Breast epithelium (tissue), 4 donors: ENCODE measurements at places on chromosomes 3 and 15.

- DNase-seq, result no peak
- no peaks in the 10 kb centered on the region for H3K36me3 ChIP-seq
- H3K4me3 ChIP-seq, result no peak overlapping the region
Observed at GRCh38 chr3:161838021-161838420, 341.4 kb downstream of the OTOL1 start.

DNA sequence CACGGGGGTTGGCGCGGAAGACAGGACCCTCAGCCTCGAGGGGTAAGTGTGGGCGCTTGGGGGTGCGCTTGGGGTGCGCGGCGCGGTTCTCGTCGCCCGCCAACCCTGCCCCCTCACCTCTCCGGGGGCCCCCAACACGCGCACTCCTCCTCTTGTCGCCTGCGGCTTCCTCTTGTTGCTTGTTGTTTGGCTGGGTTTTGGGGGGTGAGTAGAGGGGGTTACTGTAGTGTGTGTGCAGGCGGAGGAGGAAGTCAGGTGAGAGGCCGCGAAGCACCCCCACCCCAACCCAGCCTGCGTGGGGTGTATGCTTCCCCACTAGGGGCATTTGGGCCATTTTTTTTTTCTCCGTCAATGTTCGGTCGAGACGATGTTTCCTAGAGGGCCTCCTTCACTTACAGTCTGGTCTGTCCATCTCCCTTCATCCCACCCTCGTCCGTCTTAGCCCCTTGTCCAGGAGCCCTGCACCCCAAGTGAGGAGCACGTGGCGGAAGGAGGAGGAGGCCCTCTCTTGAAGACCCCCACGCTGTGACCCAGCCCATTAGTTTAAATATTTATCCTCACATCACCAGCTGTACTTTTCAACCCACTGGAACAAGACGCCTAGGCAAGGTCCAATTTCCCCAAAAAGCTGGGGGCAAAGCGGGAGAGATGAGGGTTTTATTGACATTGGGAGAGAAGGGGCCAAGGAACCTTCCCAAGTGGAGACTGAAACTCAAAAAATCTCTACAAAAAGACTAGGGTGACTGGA is 20.4 kb upstream of the SATB1 start:
- H3K27ac ChIP-seq, result no peak overlapping the region
- H3K27me3 ChIP-seq, result peaks cover 24% of the 10 kb centered on the region
- H3K36me3 ChIP-seq, result no peaks in the 10 kb centered on the region
- no peak for DNase-seq
- peak overlapping the region; percentile 40 for H3K4me3 ChIP-seq

DNA sequence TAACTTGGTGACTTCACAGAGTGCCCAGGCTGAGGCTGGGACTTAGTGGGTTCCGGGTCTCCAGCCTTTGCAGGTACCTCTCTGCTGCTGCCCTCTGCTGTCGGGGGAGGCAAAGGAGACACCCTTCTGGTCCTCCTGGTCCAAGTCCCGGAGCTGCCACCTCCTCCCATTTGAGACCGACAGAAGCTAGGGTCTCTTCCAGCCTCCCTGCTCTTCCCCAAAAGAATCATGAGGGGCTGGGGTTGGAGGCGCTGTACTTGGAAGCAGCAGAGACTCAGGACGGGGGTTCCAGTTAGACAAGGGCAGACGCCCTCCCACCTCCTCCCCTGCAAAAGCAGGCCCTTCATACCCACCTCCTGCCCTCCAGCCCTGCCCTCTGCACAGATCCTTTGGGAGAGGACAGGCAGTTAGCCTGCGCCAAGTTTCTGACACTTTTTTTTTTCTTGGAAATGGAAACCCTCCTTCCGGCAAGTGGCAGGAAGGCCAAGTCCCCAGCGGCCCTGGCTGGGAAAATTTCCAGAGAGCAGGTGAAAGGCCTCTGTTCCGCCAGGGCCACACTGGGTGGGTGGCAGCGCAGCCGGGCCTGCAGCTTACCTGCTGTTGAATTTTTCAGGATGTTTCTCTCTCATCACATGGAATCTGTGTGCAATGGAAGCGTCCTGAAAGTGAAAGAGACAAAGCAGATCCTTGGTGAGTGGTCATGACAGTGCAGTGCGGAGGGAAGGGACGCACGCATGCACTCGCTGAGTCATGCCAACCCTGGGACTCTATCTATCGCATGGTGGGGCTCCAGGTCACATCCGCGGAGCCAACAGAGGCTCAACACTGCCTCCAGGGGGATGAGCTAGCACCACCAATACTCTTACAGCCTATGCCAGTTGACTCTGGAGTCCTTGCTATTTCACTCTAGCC is 119.9 kb downstream of the DGKG start:
- no peaks in the 10 kb centered on the region for H3K36me3 ChIP-seq
- peak; percentile 61 for DNase-seq
- peak overlapping the region; percentile 19 for H3K4me3 ChIP-seq
- peak overlapping the region; percentile 31 for H3K27ac ChIP-seq

DNA sequence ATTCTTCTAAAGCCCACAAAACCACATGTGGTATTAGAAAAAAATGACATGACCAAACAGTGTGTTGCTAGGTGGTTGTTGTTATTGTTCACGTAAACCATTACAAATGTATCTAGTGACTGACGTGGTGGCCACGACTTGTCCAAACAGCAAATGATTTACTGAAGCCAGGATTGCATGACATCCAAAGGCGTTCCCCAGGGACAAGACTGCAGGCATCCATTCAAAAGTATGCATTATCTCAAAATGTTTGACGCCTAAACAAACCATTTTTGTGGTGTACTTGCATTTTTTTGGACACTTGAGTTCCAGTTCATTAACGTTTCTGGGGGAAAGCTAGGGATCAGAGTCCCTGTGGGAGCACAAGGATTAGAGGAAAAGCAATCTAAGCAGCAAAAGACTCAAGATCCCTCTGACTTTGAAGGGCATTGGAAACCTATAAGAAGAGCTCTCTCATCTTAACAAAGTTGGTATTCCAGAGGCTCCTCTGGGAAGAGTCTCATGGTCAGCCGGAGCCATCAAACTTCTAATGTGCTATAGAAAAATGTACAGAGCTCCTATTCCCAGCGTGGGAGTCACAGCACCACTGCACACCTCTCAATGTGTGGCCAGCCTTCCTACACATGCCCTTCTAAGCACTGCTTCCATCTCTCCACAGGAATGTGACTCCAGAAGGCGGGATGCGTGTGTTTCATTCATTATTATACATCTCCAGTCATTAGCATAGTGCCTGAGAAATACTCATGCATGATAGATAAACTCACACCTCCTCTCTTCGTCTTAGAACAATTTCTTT is 62.9 kb downstream of the FBN1 start:
- no peak overlapping the region for H3K4me3 ChIP-seq
- no peaks in the 10 kb centered on the region for H3K27me3 ChIP-seq
- no peaks in the 10 kb centered on the region for H3K36me3 ChIP-seq

DNA sequence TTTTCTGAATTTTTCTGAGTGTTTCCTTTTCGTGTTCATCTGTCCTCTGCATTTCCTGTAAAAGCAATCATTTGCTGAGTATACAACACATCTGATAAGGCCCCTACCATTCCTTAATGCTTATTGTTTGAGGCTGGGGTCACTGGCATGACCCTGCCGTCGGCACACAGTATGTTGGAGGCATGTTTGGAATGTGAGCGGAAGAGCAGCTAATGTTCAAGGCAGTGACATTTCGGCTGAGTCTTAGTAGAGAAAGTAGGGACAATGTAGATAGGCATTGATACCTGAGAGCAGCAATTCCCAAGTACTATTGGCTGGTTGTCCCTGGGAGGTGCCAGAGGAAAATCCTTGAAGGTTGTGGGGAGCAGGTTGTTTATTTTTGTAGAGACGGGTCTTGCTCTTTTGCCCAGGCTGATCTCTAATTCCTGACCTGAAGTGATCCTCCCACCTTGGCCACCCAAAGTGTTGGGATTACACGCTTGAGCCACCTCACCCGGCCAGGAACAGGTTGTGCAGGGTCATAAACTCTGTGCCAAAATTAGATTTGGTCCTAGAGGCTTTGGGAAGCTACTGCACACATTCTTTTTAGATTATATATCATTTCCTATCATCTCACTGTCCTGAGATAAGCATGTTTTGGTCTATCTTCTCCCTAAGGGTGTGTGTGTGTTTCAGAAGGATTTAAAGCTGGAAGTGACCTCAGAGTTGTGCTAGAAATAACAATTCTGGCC is 13.5 kb downstream of the PTPN23 start:
- DNase-seq, result no peak
- no peak overlapping the region for H3K4me3 ChIP-seq
- no peaks in the 10 kb centered on the region for H3K27me3 ChIP-seq

DNA sequence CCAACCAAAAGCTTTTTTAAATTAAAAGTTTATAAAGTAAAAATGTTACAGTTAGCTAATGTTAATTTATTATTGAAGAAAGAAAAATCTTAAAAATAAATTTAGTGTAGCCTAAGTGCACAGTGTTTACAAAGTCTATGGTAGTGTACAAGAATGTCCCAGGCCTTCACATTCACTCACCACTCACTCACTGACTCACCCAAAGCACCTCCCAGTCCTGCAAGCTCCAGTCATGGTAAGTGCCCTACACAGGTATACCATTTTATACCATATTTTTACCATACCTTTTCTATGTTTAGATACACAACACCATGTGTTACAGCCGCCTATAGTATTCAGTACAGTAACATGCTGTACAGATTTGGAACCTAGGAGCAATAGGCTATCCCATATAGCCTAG is 29.1 kb downstream of the SSR3 start:
- no peak for DNase-seq
- no peaks in the 10 kb centered on the region for H3K36me3 ChIP-seq
- H3K27ac ChIP-seq, result no peak overlapping the region
- no peak overlapping the region for H3K4me3 ChIP-seq
- H3K4me1 ChIP-seq, result no peaks in the 10 kb centered on the region
- no peaks in the 10 kb centered on the region for H3K27me3 ChIP-seq

DNA sequence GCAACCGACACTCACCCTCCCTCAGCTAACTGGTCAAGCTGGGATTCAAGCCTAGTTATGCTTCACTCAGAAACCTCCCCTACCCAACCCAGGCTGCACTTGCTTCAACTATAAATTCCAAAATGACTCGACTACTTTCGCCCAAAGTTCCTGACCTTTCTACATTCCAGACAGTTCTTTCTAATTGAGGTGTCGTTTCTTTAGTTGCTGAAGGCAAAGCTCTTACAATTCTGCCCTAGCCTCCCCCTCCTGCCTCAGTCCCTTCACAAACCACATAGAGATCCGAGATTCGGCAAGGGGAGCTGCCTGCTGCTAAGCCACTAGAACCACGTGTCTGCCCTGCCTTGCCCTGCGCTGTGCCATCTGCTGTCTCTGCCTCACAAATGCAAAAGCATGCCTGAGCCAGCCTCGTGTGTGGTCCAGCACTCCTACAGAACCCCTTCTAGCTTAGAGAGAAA is 74.7 kb upstream of the SH3GL3 start:
- H3K27me3 ChIP-seq, result peaks cover 33% of the 10 kb centered on the region
- H3K27ac ChIP-seq, result no peak overlapping the region
- DNase-seq, result no peak
- no peak overlapping the region for H3K4me3 ChIP-seq
- no peaks in the 10 kb centered on the region for H3K4me1 ChIP-seq

GRCh38 chr3:175857666-175858270 is 998.6 kb downstream of the NAALADL2 start:
- no peaks in the 10 kb centered on the region for H3K4me1 ChIP-seq
- H3K27me3 ChIP-seq, result no peaks in the 10 kb centered on the region
- no peak for DNase-seq
- no peaks in the 10 kb centered on the region for H3K36me3 ChIP-seq
- no peak overlapping the region for H3K27ac ChIP-seq

GRCh38 chr3:72306800-72307341 is 521.9 kb upstream of the PROK2 start:
- H3K27ac ChIP-seq, result peak overlapping the region; percentile 10
- DNase-seq, result no peak

- DNase-seq, result no peak
- H3K36me3 ChIP-seq, result no peaks in the 10 kb centered on the region
- H3K4me3 ChIP-seq, result no peak overlapping the region
Observed at GRCh38 chr3:173865900-173866498, 468.5 kb downstream of the NLGN1 start.

- H3K27ac ChIP-seq, result peak overlapping the region; percentile 94
- H3K27me3 ChIP-seq, result no peaks in the 10 kb centered on the region
- H3K4me1 ChIP-seq, result peaks cover 56% of the 10 kb centered on the region
- peak overlapping the region; percentile 7 for H3K4me3 ChIP-seq
- H3K36me3 ChIP-seq, result no peaks in the 10 kb centered on the region
- DNase-seq, result no peak
Observed at GRCh38 chr3:50264964-50265485, 3.9 kb upstream of the SEMA3B start.

DNA sequence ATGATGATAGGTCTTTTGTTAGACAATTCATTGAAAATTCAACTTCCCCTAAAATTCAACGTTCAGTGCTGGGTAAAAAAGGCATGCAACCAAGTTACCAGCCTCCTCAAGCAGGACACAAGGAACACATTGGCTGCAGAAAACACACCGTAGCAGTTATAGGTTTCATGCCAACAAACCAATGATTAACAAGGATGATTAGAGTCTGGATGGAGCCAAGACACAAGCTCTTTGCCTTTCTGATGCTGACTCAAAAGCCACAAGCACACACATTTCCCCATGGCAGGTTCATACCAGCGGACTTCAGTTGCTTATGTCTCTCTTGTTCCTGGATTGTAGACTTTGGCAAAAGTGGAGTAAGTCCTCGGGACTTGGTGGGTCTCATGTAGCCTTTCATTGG is 105.8 kb downstream of the DHX30 start:
- no peaks in the 10 kb centered on the region for H3K4me1 ChIP-seq
- H3K27me3 ChIP-seq, result no peaks in the 10 kb centered on the region
- H3K27ac ChIP-seq, result no peak overlapping the region
- no peak overlapping the region for H3K4me3 ChIP-seq

- no peak overlapping the region for H3K27ac ChIP-seq
- no peaks in the 10 kb centered on the region for H3K27me3 ChIP-seq
- H3K4me1 ChIP-seq, result no peaks in the 10 kb centered on the region
- H3K4me3 ChIP-seq, result no peak overlapping the region
Observed at GRCh38 chr15:67042551-67043142, 22.8 kb upstream of the SMAD3 start.

DNA sequence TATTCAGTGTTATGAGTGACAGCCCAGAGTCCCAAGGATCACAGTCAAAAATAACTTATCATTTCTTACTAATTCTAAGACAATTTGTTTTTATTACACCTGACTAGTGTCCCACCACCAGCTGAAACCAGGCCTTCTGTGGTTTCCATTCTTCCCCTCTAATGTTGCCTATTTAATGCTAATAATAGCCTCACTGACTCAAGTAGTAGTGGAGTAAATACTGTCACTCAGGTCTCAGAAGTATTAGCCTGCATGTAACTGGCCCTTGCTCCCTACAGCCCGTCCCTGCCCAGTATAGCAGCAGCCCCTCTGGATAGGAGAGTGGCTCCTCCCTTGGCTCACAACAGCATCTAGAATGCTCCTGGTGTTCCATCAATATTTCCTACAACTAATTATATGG is 665.5 kb downstream of the NTRK3 start:
- no peak overlapping the region for H3K27ac ChIP-seq
- H3K4me3 ChIP-seq, result no peak overlapping the region
- H3K4me1 ChIP-seq, result no peaks in the 10 kb centered on the region
- no peaks in the 10 kb centered on the region for H3K27me3 ChIP-seq

- H3K27me3 ChIP-seq, result no peaks in the 10 kb centered on the region
- no peak for DNase-seq
- no peak overlapping the region for H3K27ac ChIP-seq
- H3K4me3 ChIP-seq, result no peak overlapping the region
- H3K36me3 ChIP-seq, result no peaks in the 10 kb centered on the region
Observed at GRCh38 chr15:99619712-99620111, 53.9 kb downstream of the MEF2A start.

- no peak overlapping the region for H3K4me3 ChIP-seq
- no peaks in the 10 kb centered on the region for H3K4me1 ChIP-seq
- no peaks in the 10 kb centered on the region for H3K27me3 ChIP-seq
- no peaks in the 10 kb centered on the region for H3K36me3 ChIP-seq
- H3K27ac ChIP-seq, result peak overlapping the region; percentile 82
Observed at GRCh38 chr15:81023483-81024264, 23.0 kb downstream of the TLNRD1 start.
